ENCODE measurements at places on chromosomes 16 and 17. TPM values are rescaled to one million over a fixed set of nuclear protein-coding genes. Genes with fewer than 3 reads are reported as not detected.

Gene CHTF18
- total RNA-seq: 38.4 TPM

Gene QPRT
- total RNA-seq: 0.76 TPM

Gene P2RX5
- 18.7 TPM for total RNA-seq

Gene GNPTG
- total RNA-seq: 30.7 TPM

Gene KRTAP2-3
- total RNA-seq: not detected

Gene SHBG
- not detected for total RNA-seq

Gene SLC5A11
- 1.3 TPM for total RNA-seq

Gene ZDHHC1
- not detected for total RNA-seq

Gene SF3B3
- 142 TPM for total RNA-seq

Gene CCL17
- total RNA-seq: not detected

Gene RHBDF1
- 0.92 TPM for total RNA-seq

Gene TPSD1
- total RNA-seq: not detected
